Stimulated activated CD4-positive, alpha-beta T cell treated with anti-CD3 and anti-CD28 coated beads, Interleukin-1b, Interleukin-23, amount 100 ng/mL, for 4 hours (primary cell): ENCODE measurements at places on chromosomes 6 and 20.

- no peak for DNase-seq
Measured at GRCh38 chr6:85920782-85921181, 278.1 kb upstream of the SYNCRIP start.

DNA sequence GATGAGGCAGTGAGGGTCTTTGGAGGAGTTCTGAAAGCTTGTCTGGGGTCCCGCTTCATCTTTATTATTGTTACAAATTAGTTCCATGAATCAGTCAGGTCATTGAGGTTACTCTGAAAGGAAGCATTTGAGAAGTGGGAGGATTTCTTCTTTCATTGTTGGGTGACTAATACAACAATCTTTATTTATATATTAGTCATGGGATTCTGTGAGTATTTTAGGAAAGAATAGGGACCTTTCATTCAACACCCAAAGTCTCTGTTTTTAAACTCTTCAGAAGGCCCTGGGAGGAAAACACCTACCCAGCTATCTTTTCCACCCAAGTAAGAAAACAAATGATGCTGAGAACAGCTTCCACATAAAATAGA lies 98.3 kb downstream of the SOD2 start:
- no peak for DNase-seq

- no peak for DNase-seq
Measured at GRCh38 chr6:129638686-129639085, 71.3 kb downstream of the ARHGAP18 start.

DNA sequence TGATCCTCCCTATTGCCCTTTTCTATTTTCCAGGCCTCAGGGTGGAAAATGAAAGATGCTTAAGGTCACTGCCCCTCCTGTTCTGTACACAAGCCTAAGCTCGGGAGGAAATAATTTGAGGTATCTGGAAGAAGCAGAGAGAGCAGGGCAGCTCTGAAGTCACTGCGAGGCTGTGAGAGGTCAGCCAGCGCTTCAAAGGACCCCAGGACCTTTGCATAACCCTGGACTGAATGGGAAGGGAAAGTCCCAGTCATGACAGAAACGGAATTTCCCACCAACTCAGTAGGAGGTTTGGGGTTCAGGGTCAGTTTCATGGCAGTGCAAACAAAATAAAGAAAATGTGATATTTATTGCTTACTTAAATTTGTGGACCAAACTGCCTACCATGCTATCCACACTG lies 58.1 kb downstream of the LRFN2 start:
- DNase-seq = no peak

DNA sequence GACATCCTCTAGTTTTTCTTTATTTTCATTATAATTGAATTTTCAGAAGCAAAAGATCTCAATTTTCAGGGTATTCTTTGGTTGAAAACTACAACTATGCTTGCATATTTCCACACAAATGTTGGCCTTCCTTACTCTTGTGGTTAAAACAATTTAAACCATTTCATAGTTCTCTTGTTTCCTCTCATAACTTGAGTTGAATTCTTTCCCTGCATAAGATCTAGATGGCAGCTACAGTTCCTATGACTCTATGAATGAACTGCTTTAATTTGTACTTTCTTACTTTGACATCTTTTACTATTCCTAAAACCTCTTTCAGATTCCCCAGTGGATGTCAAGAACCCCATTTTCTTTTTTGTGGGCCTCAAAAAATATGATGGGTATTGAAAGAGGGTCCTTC lies 564.5 kb downstream of the NKAIN2 start:
- DNase-seq = no peak

DNA sequence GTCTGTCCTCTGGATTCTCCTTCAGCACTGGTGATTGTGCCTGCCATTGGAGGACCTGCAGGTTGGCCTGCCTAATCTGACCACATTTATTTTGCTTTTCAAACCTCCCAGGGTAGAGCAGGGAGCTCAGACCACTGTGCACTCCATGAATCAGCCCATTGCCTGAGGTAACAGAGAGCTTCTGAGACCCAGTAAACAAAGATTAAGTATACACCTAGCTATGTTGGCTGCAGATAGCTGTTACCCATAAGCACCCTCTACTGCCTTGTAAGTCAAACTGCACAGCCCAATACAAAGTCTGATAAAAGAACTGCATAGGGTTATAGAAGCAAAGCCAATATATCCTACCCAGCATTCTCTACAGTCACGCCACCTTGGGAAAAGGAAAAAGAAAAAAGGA lies 338.7 kb downstream of the HTR1B start:
- DNase-seq = no peak

GRCh38 chr6:93970684-93971083 lies 551.3 kb upstream of the EPHA7 start:
- DNase-seq = no peak

- DNase-seq = no peak
Measured at GRCh38 chr20:34815636-34816035, 9.8 kb downstream of the NCOA6 start.
